IMR-90 (cell line): ENCODE measurements at places on chromosomes 12 and 14. TPM values are rescaled to one million over a fixed set of nuclear protein-coding genes. Genes with fewer than 3 reads are reported as not detected.

Gene RAD51B
- total RNA-seq, result 12.2 and 18.8 TPM in 2 replicates

Gene CHGA
- total RNA-seq, result not detected in 2 replicates

Gene FAM186B
- 0.18 and 0.28 TPM in 2 replicates for total RNA-seq

Gene RFLNA
- not detected in 2 replicates for total RNA-seq

Gene SIX4
- 28.1 and 42.7 TPM in 2 replicates for total RNA-seq

Gene DPF3
- total RNA-seq, result 32.8 and 48.9 TPM in 2 replicates

Gene FLRT2
- 11.1 and 13.1 TPM in 2 replicates for total RNA-seq

Gene TAS2R20
- total RNA-seq, result 3.4 and 3.9 TPM in 2 replicates

Gene KCNA5
- not detected in 2 replicates for total RNA-seq

GRCh38 chr14:93219103-93219726, 12.2 kb downstream of the UBR7 start:
- no peak overlapping the region for H3K27ac ChIP-seq
- DNase-seq, result peak; percentile 65
- no peaks in the 10 kb centered on the region for H3K4me1 ChIP-seq
- no peaks in the 10 kb centered on the region for H3K27me3 ChIP-seq
- peaks cover 20% of the 10 kb centered on the region for H3K36me3 ChIP-seq

- H3K4me1 ChIP-seq, result peaks cover 4% of the 10 kb centered on the region; the same call in 1 of the 2 replicates
- peak overlapping the region; percentile 60; the same call in 1 of the 2 replicates for H3K4me3 ChIP-seq
- no peaks in the 10 kb centered on the region for H3K27me3 ChIP-seq
- H3K36me3 ChIP-seq, result no peaks in the 10 kb centered on the region
- DNase-seq, result peak; percentile 12
Measured at GRCh38 chr12:45217846-45218245, 2.0 kb downstream of the ANO6 start.

DNA sequence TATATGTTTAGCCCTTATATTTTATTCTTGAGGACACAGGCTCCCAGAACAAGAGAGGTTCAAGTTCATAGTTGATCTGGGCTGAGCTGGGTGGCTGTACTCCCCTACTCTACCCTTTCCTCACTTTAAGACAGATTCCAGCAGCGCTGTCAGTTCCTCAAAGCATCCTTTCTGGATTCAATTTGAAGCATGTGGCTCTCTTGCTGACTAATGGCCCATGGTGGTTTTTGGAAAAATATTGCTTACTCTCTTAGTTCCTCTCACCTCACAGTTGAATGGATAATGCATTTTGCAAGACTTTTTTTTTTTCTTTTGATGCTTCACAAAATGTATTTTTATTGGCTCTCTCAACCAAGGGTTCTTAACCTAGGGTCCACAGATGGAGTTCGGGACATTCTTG, 4.1 kb downstream of the PELI2 start:
- peaks cover 14% of the 10 kb centered on the region for H3K4me1 ChIP-seq
- no peaks in the 10 kb centered on the region for H3K36me3 ChIP-seq
- H3K27ac ChIP-seq, result peak overlapping the region; percentile 53; the same call in 1 of the 2 replicates
- H3K4me3 ChIP-seq, result no peak overlapping the region
- H3K27me3 ChIP-seq, result no peaks in the 10 kb centered on the region

DNA sequence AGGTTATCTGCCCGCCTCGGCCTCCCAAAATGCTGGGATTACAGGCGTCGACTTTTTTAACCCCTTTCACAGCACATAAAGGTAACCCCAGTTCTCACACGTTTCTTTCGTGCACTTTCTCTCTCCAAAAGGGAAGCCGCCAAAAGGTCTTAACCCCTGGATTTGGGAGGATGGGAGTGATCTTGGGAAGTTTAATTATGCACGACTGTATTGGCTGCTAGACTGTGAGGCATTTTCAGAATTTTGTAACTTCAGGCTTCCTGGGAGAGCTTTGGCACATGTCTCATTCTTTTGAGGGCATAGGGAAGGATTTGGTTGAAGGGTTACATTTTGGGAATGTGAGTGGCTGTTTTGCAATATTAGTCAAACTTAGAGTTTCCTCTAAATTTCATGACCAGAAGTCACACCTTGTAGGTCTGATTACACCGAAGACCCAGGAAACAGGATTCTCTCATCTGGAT, 1.4 kb upstream of the SMARCC2 start:
- peaks cover 7% of the 10 kb centered on the region for H3K4me1 ChIP-seq
- no peaks in the 10 kb centered on the region for H3K27me3 ChIP-seq
- peaks cover 5% of the 10 kb centered on the region for H3K36me3 ChIP-seq
- DNase-seq, result no peak

GRCh38 chr12:93006471-93007208, 77.5 kb upstream of the EEA1 start:
- H3K36me3 ChIP-seq, result no peaks in the 10 kb centered on the region
- H3K27ac ChIP-seq, result no peak overlapping the region
- DNase-seq, result no peak
- no peaks in the 10 kb centered on the region for H3K27me3 ChIP-seq
- peaks cover 5% of the 10 kb centered on the region for H3K4me1 ChIP-seq
- H3K4me3 ChIP-seq, result no peak overlapping the region

- H3K4me1 ChIP-seq, result peaks cover 11% of the 10 kb centered on the region
- H3K4me3 ChIP-seq, result no peak overlapping the region
- no peak overlapping the region for H3K27ac ChIP-seq
- no peaks in the 10 kb centered on the region for H3K27me3 ChIP-seq
- DNase-seq, result no peak
Measured at GRCh38 chr14:50055461-50056228, 60.7 kb downstream of the VCPKMT start.

- H3K4me3 ChIP-seq, result no peak overlapping the region
- H3K27me3 ChIP-seq, result no peaks in the 10 kb centered on the region
- H3K36me3 ChIP-seq, result peaks cover 8% of the 10 kb centered on the region
- H3K27ac ChIP-seq, result peak overlapping the region; percentile 37; the same call in 1 of the 2 replicates
- H3K4me1 ChIP-seq, result peaks cover 13% of the 10 kb centered on the region
Measured at GRCh38 chr12:1781772-1782171, 38.6 kb upstream of the LRTM2 start.

- DNase-seq, result peak; percentile 38
- peaks cover 9% of the 10 kb centered on the region for H3K4me1 ChIP-seq
- H3K4me3 ChIP-seq, result peak overlapping the region; percentile 80
- peak overlapping the region; percentile 58 for H3K27ac ChIP-seq
Measured at GRCh38 chr12:43758247-43758727, 303 bp downstream of the PUS7L start.

GRCh38 chr12:46609273-46609623, 216.5 kb downstream of the SLC38A4 start:
- peaks cover 9% of the 10 kb centered on the region for H3K4me1 ChIP-seq
- H3K27ac ChIP-seq, result peak overlapping the region; percentile 91; the same call in 1 of the 2 replicates
- no peak for DNase-seq
- no peaks in the 10 kb centered on the region for H3K36me3 ChIP-seq

- no peak for DNase-seq
- H3K4me1 ChIP-seq, result no peaks in the 10 kb centered on the region
- H3K4me3 ChIP-seq, result peak overlapping the region; percentile 36; the same call in 1 of the 2 replicates
- no peak overlapping the region for H3K27ac ChIP-seq
Measured at GRCh38 chr14:80959496-80959895, 4.1 kb downstream of the TSHR start.

- no peak for DNase-seq
- peaks cover 22% of the 10 kb centered on the region; the same call in 1 of the 2 replicates for H3K27me3 ChIP-seq
- H3K27ac ChIP-seq, result no peak overlapping the region
- no peaks in the 10 kb centered on the region for H3K4me1 ChIP-seq
Measured at GRCh38 chr14:101248840-101249675, 312.2 kb upstream of the DIO3 start.

GRCh38 chr12:45296046-45296586, 80.2 kb downstream of the ANO6 start:
- H3K27me3 ChIP-seq, result no peaks in the 10 kb centered on the region
- no peaks in the 10 kb centered on the region for H3K36me3 ChIP-seq
- H3K4me1 ChIP-seq, result peaks cover 2% of the 10 kb centered on the region; the same call in 1 of the 2 replicates
- no peak overlapping the region for H3K4me3 ChIP-seq
- DNase-seq, result no peak

DNA sequence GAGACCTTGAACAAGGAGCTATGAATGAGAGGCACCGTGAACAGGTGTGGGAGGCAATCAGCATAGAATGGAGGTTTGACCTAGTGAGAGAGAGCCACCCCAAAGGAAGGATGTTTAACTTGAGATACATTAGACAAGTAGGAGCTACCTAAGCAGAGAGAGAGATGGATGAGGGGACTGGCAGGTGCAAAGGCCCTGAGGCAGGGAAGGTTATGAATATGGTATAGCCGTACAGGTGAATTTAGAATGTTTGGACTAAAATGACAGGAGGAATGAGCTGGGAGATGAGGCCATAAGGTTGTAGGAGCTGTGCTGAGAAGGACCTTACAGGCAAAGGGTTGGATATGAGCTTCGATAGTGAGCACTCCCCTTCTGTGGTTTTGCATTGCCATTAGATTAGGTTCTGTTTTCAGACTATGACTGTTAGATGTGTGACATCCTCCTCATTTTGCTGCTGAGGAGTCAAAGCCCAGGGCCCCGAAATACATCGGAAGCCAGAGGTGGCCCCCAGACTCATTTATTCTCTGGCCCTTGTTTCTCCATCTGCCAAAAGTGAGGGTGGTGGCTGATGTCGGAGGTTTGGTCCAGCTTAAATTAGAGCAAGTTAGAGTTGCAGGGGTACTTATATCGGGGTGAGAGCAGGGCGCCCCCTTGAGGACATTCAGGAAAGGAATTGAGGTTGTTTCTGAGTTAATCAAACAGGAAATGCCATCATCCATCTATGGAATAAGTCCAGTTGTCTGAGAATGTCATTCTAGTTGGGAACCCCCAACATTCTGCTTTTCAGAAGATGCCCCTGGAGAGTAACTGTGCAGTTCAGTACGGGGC, 29.4 kb downstream of the SLC24A4 start:
- DNase-seq, result no peak
- no peaks in the 10 kb centered on the region for H3K36me3 ChIP-seq
- H3K4me3 ChIP-seq, result no peak overlapping the region
- peaks cover 28% of the 10 kb centered on the region for H3K27me3 ChIP-seq
- no peaks in the 10 kb centered on the region for H3K4me1 ChIP-seq

DNA sequence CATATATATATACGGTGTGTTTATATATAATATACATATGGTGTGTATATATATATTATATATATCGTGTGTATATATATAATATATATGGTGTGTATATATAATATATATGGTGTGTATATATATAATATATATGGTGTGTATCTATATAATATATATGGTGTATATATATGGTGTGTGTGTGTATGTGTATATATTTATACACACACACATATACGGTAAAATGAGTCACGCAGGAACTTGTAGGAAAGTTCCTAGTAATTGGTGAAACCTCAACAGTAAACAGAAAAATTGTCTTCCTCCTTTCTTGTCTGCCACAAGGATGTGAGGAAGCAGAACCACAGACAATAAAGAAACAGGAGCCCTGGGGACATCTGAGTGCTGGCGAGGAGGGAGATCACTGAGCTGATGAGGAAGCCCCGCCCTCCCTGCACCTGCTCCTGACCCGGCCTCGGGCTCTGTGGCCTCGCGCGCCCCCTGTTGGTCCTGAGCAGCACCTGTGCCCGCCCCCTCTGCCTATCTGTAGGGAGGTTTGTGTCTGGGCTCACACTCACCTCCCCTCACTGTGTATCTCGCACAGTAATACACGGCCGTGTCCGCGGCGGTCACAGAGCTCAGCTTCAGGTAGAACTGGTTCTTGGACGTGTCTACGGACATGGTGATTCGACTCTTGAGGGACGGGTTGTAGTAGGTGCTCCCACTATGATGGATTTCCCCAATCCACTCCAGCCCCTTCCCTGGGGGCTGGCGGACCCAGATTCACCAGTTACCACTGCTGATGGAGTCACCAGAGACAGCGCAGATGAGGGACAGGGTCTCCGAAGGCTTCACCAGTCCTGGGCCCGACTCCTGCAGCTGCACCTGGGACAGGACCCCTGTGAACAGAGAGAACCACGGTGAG, 1079.4 kb downstream of the TMEM121 start:
- H3K4me3 ChIP-seq, result no peak overlapping the region
- no peaks in the 10 kb centered on the region for H3K36me3 ChIP-seq
- no peak for DNase-seq
- no peaks in the 10 kb centered on the region for H3K27me3 ChIP-seq

- no peaks in the 10 kb centered on the region for H3K36me3 ChIP-seq
- H3K27me3 ChIP-seq, result no peaks in the 10 kb centered on the region
- DNase-seq, result no peak
- no peaks in the 10 kb centered on the region for H3K4me1 ChIP-seq
Measured at GRCh38 chr12:34625116-34625515, 602.8 kb downstream of the ALG10 start.

GRCh38 chr12:58367041-58367440, 425.7 kb downstream of the ATP23 start:
- no peak overlapping the region for H3K4me3 ChIP-seq
- no peaks in the 10 kb centered on the region for H3K27me3 ChIP-seq
- no peaks in the 10 kb centered on the region for H3K36me3 ChIP-seq
- H3K4me1 ChIP-seq, result peaks cover 25% of the 10 kb centered on the region
- H3K27ac ChIP-seq, result no peak overlapping the region

GRCh38 chr14:50231475-50232275, at the start of gene SOS2:
Gene SOS2 (minus strand): TSS chr14:50231578. CDS start chr14:50231283, 295 bp downstream.
- no peaks in the 10 kb centered on the region for H3K27me3 ChIP-seq
- peak within 1 kb of the TSS; percentile 92 for H3K27ac ChIP-seq
- no peaks in the 10 kb centered on the region for H3K36me3 ChIP-seq

GRCh38 chr14:68297039-68297438, 477.5 kb downstream of the RAD51B start:
- H3K27ac ChIP-seq, result no peak overlapping the region
- H3K4me3 ChIP-seq, result no peak overlapping the region
- DNase-seq, result no peak
- H3K36me3 ChIP-seq, result no peaks in the 10 kb centered on the region

GRCh38 chr12:108734200-108734906, 3.0 kb upstream of the CORO1C start:
- no peaks in the 10 kb centered on the region for H3K27me3 ChIP-seq
- H3K4me1 ChIP-seq, result peaks cover 4% of the 10 kb centered on the region; the same call in 1 of the 2 replicates
- H3K4me3 ChIP-seq, result no peak overlapping the region
- H3K36me3 ChIP-seq, result no peaks in the 10 kb centered on the region
- H3K27ac ChIP-seq, result peak overlapping the region; percentile 38
- peak; percentile 97 for DNase-seq

DNA sequence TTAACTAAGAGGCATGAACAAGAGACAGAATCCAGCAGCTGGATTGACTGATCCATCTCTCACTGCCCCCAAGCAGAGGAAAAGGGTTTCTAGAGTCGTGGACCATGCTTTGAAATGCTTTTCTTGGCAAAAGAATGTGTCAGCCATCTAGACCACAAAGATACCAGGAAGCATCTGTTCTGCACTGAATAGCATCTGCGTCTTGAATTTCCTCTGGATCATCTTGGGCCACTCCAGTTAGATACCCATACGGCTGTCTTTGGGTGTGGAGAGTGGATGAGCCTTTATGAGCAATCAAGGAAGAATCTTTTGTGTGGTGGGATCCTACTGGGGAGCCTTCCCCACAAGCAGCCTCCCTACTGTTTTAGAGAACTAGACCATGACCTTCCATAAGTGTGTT, 16.0 kb upstream of the RFX4 start:
- no peak for DNase-seq
- H3K27ac ChIP-seq, result no peak overlapping the region
- no peaks in the 10 kb centered on the region for H3K4me1 ChIP-seq
- H3K27me3 ChIP-seq, result peaks cover 2% of the 10 kb centered on the region; the same call in 1 of the 2 replicates

- H3K27me3 ChIP-seq, result no peaks in the 10 kb centered on the region
- H3K27ac ChIP-seq, result no peak overlapping the region
- DNase-seq, result no peak
- H3K36me3 ChIP-seq, result peaks cover 10% of the 10 kb centered on the region; the same call in 1 of the 2 replicates
- H3K4me1 ChIP-seq, result peaks cover 3% of the 10 kb centered on the region; the same call in 1 of the 2 replicates
Measured at GRCh38 chr14:34792598-34792997, 78.2 kb upstream of the CFL2 start.
